ENCODE measurements at places on chromosomes 3 and 15.

GRCh38 chr3:141288336-141288990 lies 56.8 kb downstream of the PXYLP1 start:
- peak; percentile 57 for DNase-seq

GRCh38 chr15:39433376-39433775 lies 147.5 kb upstream of the THBS1 start:
- peak; percentile 6 for DNase-seq

- no peak for DNase-seq
Measured at GRCh38 chr3:27680517-27681246, 41.4 kb downstream of the EOMES start.

GRCh38 chr3:111594205-111594604 lies 941 bp downstream of the ZBED2 start:
- no peak for DNase-seq
